M059J (cell line): ENCODE measurements at places on chromosomes 11 and 22. TPM values are rescaled to one million over a fixed set of nuclear protein-coding genes. Genes with fewer than 3 reads are reported as not detected.

GRCh38 chr11:66317723-66318599 is 1.1 kb upstream of the CD248 start:
- no peak for DNase-seq

DNA sequence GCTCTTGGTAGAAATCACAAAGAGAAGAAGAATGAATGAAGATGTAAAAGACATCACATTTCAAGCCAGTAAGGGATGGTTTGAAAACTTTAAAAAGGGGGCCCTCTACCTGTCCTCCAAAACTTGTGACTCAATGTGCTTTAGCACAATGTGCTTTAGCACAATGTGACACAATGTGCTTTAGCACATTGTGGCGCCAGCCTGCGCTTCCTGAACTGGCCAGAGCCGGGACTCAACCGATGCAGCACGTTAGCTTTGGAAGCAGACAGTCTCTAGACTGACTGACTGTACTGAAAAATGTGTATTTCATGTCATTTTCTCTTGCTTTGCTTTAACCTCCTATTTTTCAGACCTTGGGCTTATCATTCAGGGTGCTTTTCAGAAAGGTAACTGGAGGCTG is 63.5 kb downstream of the FAM83F start:
- DNase-seq, result no peak

- DNase-seq, result no peak
Measured at GRCh38 chr22:29255064-29255621, 12.6 kb downstream of the RHBDD3 start.

- no peak for DNase-seq
Measured at GRCh38 chr22:37630839-37631435, 8.5 kb upstream of the SH3BP1 start.

GRCh38 chr11:64053699-64054098 is 18.0 kb downstream of the FLRT1 start:
- DNase-seq, result no peak

GRCh38 chr11:60864856-60865513 is 2.4 kb upstream of the ZP1 start:
- no peak for DNase-seq

GRCh38 chr22:32994041-32994830 is 63.9 kb downstream of the SYN3 start:
- DNase-seq, result no peak

- no peak for DNase-seq
Measured at GRCh38 chr11:22115470-22116029, 77.3 kb upstream of the ANO5 start.

DNA sequence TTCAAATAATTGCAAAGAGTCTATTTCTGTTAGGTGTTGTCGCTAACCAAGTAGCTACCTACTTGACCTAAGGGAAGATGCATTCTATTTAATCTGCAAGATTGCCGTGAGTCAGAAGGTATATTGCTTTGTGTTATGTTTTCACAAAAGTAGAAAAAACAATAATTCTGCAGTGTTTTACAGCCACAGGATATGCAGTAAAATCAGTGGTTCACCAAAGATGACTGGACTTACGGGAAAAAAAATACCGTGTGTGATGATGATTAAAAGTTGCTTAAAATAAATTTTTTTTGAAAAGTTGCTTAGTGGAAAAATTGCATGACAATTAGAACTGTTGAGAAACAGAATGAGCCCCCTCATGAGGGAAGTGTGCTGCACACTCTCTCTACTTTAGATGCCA is 209.1 kb downstream of the DDX10 start:
- peak; percentile 61 for DNase-seq

DNA sequence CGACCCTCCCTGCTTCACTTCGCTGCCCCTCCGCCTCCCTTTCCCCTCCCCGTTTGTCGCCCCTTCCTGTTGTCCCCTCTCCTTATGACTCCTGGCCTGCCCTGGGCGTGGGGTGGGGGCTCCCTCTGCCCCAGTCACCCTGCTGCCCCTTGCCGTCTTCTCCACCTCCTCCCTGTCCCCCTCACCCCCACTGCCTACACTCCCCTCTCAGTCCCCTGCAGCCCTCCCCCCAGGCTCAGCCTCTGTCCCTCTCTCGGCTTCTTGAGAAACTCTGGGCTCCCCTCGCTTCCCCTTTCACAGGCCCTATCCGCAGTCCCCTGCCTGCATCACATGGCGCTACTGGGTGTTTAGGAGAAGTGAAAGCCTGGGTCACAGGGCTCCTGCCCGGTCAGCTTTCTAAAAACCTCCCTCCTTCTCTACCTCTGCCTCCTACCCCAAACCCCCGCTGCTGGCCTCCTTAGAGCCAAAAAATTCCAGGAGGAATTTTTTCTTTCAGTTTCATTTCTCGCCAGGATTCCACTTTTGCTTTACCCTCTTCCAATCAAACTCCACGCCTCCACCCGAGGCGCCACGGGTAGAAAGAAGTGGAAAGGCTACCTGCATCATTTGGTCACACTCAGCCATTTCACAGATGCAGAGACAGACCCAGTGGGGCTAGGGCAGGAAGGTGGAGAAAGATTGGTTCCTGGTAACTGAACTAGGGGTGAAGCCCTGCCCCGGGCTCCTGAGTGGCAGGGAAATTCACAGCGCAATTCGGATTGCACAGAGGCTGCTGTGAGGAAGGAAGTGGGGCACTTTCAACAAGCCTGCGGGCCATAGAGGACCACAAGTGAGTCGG is at the start of gene SLC15A3:
SLC15A3 (minus strand) TSS at position 273 of the 838 bp plus-strand sequence. CDS start 625 bp downstream, outside the sequence.
- DNase-seq, result peak; percentile 70

DNA sequence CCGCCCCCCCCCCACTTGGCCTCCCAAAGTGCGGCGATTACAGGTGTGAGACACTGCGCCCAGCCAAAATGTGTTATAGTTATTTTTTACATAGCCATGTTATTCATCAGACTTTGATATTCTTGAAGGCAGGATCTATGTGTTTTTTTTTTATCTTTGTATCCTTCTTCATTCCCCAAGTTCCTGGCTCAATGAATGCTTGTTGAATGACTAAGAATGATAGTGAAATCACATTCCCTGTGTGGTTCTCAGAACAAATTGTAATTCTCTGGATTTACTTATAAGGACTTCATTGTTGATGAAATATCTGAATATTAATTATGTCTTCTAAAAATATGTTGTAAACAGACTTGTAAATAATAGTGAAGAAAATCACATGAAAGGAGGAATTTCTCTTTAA is 33.5 kb downstream of the MMP7 start:
- peak; percentile 46 for DNase-seq

DNA sequence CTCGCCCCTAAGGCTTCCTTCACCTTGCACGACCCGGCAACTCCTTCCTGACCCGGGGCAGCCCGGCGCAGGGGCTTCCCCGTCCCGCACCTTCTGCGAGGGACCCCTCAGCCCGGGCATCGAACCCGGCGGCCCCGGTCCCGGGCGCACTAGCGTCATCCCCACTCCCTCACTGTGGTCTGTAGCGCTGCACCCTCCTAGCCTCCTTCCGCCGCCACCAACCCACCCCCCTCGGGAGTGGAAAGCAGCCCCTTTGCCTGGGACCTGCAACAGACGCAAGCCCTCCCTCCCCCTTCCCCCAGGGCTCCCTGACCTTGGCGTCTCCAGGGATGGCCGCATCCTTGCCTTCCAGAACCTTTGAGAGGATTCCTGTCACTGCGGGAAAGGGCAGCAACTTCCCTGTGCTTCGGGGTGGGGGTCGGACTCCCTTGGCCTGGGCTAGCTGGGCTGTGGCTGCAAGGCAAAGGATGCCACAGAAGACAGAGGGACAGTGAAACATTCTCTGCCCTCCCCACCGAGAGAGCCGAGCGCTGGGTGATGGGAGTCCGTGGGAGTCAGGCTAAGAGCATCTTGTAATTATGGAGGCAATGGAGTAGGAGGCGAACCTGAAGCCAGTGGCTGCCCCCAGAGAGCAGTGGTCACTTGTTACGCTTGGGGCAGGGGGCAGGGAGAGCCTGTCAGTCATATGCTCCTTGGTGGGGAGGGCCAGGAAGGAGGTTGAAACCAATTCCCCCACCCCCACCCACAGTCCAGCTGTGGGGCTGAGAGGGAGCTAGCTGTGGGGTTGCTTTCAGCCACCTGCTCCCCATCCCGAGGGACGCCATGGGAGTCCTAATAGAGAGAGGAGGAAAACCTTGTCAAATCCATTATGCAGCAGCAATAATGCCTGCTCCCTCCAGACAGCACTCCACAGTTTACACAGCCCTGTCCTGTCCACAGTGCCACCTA is 920 bp downstream of the TMEM132A start:
- no peak for DNase-seq

Gene OR8K1
- total RNA-seq, result not detected in 2 replicates

Gene OR5B2
- total RNA-seq, result not detected in 2 replicates

Gene FAM180B
- total RNA-seq, result not detected in 2 replicates

Gene TNNI2
- not detected in 2 replicates for total RNA-seq

Gene CSNK2A3
- total RNA-seq, result 2.5 and 3.1 TPM in 2 replicates
